Hematopoietic multipotent progenitor cell (in vitro differentiated cells): ENCODE measurements at places on chromosomes 1 and 21. TPM values are rescaled to one million over a fixed set of nuclear protein-coding genes. Genes with fewer than 3 reads are reported as not detected.
A peak's percentile ranks its signal among the peaks of the same experiment; 100 is the strongest.

KCNJ6 gene
- under 0.01 TPM for total RNA-seq

DNA sequence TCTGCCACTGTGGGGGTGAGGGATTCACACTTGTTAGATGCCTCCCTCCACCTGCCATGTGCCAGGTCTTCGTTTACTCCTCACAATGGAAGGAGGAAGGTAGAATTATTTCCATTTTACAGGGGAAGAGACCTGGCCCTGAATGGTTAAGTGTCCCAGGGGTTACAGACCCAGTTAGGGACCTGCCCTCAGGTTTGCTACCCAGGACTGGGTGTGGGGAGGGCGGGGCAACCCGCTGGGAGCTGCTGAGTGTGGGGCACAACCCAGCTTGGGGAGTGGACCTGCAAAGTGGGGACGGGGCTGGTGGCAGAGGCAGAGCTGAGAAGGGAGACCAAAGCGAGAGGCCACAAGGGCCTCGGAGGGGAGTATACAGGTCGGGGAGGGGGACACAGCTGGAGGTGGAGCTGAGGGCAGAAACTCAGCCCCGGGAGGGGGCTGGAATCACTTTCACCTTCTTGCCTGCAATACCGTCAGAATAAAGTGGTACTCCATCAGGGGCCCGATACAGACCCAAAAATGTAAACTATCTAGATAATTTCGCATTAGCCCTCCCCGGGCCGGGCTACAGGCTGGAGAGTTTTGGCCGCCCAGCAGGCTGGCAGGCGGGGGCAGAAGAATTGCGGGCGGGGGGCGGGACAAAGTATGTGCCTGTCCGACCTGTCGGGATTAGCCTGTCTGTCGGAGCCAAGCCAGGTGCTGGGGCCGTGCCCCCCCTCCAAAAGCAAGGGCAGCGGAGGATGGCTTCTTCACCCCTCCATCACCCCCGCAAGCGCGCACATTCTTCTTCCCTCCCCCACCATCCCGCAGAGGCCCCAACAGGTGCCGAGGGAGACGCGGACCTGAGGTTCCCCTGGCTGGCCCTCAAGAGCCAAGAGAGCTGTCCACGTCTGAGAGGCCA lies 1.4 kb downstream of the RSPO1 start:
- DNase-seq, result no peak

DNA sequence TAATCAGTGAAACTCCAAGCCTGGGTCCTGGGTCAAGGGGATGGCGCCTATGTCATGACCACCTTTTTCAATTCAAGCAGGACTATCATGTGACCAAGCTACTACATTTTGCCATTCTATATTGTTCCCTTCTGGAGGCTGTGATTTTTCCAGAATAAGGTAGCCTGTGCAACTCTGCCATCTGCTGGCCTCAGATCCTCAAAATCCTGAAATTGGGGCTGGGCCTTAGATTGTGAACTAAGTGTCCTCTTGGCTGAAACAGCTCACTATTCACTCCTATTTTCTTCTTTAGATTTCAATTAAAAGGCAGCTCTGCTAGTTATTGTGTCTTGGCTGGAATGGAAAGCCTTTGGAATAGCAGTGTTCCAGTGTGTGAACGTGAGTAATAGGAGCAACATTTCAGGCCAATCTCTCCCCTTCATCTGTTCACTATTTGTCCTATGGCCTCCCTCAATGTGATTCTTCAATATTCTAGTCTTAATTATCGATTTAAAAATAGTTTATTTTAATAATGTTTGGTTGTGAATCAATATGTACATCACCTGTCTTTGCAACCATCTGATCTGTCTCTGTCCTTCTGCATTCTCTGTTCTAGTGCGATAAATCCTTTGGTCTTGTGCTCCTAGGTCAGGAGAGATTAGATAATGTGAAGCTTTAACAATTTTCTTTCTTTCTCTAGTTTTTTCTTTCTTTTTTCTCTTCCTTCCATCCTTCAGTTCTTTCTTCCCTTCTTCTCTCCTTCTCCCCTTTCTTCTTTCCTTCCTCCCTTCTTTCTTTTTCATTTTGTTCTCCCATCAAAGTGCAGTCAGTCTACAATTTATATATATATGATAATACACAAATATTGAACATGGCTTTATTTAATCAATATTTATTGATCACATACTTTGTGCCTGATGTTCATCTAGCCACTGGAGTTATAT lies 69.8 kb downstream of the CR1 start:
- DNase-seq, result peak; percentile 35

DNA sequence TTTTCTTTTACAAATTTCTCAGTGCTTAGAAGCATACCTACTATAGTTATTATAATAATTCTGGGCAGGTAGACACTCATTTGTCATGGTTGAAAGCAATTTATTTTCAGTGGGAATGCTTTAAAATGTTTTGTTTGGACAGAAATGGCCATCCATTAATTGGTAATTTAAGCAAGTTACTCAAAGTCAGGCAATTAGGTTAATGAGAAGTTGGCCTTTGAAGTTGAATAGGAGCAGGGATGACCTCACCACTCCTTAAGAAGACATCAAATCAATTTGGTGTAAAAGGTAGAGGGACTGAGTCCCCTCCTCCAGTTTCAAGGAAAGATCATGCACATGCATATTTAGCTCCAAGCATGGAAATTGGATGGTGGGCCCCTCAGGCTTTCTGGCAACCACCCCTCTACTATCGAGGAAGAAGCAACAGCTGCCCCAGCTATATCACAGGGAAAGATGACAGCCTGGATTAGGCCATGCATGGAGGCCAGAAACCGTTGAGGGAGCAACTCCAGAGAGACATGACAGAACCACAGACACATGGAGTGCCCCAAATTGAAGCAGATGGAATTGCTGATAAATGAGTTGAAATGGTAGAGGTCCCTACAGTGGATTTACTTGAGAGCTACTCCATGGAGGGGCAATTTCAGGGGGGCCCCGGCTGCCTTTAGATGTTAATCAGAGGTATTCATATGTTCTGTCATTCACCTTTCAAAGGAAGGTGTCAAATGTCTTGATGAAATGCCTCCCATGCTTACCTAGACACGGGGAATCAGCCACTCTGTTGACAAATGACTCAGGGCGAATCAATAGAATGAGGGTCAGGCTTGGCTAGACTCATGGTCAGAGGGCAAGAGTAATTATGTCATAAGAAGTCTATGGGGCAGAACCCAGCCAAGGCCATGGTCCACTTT lies 26.7 kb downstream of the HLX start:
- no peak for DNase-seq

DIO1 gene
- total RNA-seq, result not detected

DNA sequence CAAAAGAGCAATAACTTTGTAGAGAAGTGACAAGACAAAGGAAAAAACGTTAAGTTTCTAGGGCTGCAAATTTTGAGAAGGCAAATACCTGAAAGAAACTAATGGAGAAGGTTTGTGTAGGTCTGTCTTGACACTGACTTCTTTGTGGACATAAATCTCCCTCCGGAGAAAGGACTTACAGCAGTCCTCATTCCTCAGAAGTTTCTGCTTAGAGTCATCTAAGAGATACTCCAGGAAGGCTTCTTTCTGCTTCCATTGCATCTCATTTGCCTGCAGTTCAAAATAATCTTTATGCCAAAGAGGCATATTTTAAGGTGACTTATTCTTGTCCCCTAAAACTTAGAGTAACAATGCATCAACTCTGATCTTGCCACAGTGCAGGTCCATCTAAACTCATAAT lies 4.4 kb upstream of the C4BPB start:
- DNase-seq, result no peak

DNA sequence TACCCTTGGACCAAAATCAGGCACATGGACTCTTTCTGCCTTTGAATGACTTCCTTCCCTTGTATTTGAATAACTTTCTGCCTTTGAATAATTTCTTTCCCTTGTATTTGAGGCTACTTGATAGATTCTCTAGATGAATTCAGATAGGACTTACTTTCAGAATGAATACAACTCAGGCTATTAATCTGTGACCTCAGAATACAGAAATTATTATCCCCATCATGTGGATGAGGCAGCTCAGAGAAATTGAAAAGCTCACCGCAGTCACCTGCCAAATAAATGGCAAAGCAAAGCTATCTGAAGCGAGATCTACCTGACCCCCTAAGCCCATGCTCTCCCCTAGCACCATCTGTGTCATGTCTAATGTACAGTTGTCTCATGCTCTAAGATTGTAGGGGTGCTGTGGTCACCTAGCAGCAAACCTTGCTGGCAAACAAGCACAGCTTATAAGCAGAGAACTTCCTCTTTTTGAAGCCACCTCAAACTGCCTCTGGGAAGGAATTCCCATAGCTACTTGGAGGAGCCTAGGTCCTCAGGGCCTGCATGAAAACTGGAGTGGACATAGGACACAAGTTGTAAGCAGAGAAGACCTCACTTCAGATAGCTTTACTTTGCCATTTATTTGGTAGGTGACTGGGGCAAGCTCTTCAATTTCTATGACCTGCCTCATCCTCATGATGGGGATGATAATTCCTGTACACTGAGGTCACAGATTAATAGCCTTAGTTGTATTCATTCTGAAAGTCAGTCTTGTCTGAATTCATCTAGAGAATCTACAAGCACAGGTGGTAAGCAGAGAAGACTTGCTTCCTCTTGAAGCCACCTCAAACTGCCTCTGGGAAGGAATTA lies 66.1 kb downstream of the FASLG start:
- DNase-seq, result peak; percentile 67

TCHHL1 gene
- total RNA-seq, result not detected

GRCh38 chr1:218717575-218717974 lies 372.4 kb downstream of the TGFB2 start:
- DNase-seq, result no peak

DNA sequence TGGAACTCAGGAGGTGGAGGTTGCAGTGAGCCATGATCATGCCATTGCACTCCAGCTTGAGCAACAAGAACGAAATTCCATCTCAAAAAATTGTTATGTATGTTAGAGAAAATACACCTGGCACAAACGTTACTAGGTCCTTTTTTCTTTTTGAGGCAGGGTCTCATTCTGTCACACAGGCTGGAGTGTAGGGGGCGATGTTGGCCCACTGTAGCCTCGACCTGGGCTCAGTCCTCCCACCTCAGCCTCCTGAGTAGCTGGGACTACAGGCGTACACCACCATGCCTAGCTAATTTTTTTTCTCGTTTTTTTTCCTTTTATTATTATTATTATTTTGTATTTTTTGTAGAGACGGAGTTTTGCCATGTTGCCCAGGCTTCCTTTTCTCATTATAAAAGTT lies 4.4 kb downstream of the HAX1 start:
- peak; percentile 48 for DNase-seq

GRCh38 chr1:207883660-207884250 lies 27.2 kb downstream of the CD34 start:
- no peak for DNase-seq

FMOD gene
- total RNA-seq, result 1.9 TPM

CBS gene
- 0.81 TPM for total RNA-seq

GBP7 gene
- total RNA-seq, result not detected

KCNH1 gene
- total RNA-seq, result under 0.01 TPM

RO60 gene
- 82.4 TPM for total RNA-seq

OR2L8 gene
- total RNA-seq, result 9.2 TPM

DNA sequence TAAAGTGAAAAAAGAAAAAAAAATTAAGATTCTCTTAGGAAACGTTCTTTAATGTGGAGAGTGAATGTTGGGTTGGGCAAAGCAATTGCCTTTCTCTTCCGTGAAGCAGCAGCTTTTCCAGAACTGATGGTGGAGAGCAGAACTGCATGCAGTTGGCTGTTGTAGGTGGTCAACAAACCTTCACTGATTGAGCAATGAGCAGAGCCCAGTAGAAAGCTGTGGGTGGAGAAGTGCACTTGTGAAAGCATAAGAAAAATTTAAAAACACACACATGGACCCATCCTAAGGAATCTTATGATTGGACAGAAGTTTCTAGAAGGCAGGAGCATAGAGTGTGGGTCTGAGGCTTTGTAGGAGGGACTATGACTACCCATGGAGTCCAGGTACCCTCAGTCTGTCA lies 4.5 kb downstream of the PRELP start:
- no peak for DNase-seq

GRCh38 chr1:96980448-96980847 lies 258.9 kb downstream of the PTBP2 start:
- no peak for DNase-seq

SLC25A34 gene
- 1.3 TPM for total RNA-seq

- no peak for DNase-seq
These were observed 66.4 kb upstream of the CASZ1 start for GRCh38 chr1:10862743-10863335.

DNA sequence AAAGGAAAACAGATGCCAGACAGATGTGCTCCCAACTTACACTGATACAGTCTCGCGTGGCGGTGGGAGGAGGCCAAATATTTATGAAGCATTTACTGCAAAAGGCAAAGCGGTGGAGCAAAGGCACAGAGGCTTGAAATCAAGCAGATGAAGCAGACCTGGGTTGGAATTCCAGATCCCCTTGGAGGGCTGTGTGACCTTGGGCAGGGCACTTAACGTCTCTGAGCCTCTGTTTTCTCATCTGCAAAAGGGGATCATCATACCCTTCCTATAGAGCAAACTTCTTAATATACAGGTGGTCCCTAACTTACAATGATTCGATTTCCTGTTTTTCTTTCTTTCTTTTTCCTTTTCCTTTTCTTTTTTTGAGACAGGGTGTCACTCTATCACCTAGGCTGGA lies 54.1 kb downstream of the IGSF21 start:
- DNase-seq, result no peak

DNA sequence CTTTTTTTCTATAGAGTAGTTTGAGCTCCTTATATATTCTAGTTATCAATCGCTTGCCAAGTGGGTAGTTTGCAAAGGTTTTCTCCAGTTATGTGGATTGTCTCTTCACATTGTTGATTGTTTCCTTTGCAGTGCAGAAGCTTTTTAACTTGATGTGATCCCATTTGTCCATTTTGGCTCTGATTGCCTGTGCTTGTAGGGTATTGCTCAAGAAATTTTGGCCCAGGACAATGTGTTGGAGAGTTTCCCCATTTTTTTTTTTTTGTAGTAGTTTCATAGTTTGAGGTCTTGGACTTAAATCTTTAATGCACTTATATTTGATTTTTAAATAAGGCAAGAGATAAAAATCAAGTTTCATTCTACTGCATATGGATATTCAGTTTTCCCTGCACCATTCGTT lies 774.8 kb upstream of the ADAMTS5 start:
- no peak for DNase-seq

- peak; percentile 86 for DNase-seq
These were observed 6.1 kb downstream of the LDLRAP1 start for GRCh38 chr1:25549273-25550154.

- no peak for DNase-seq
These were observed 66.9 kb downstream of the PHTF1 start for GRCh38 chr1:113692342-113692741.

WNT2B gene
- total RNA-seq, result under 0.01 TPM

GRCh38 chr1:20413776-20414140 lies 72.3 kb downstream of the CAMK2N1 start:
- DNase-seq, result no peak

DNA sequence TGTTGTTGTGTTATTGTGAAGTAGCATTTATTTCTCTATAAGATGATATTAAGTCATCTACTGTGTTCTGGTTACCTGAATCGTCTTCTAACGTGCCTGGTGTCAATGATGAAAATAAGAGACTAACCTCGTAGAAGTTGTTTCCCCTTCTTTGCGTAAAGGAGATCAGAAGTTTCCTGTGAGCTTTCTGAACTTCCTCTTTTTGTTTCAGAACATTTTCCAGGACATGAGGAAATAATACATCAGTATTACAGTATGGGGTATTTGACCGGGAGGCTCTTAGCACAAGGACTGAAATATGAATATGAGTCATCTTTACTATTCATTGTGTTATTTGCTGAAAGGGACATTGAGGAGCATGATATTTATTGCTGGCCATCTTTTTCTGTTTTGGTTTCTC lies 1.3 kb downstream of the ST6GALNAC3 start:
- DNase-seq, result peak; percentile 66

- DNase-seq, result peak; percentile 38
These were observed 1.1 kb upstream of the ADAMTS1 start for GRCh38 chr21:26846036-26846931.

F5 gene
- 0.27 TPM for total RNA-seq
